Activated CD4-positive, alpha-beta memory T cell treated with anti-CD3 and anti-CD28 coated beads, Interleukin-2, amount 10 ng/mL, durations not matched to agents 7 days and 5 days (primary cell): ENCODE measurements at places on chromosomes 4 and X. TPM values are rescaled to one million over a fixed set of nuclear protein-coding genes. Genes with fewer than 3 reads are reported as not detected.

The AWAT2 gene
- not detected for total RNA-seq

The FAM53A gene
- total RNA-seq: 0.91 TPM

The CT45A10 gene
- total RNA-seq: not detected

The TRIML2 gene
- not detected for total RNA-seq

The BEX1 gene
- total RNA-seq: not detected

The CRLF2 gene
- 5.9 TPM for total RNA-seq

The ENPEP gene
- total RNA-seq: 0.65 TPM

The SPINK2 gene
- total RNA-seq: not detected

The NDNF gene
- total RNA-seq: not detected

The GYPA gene
- total RNA-seq: not detected

The HELT gene
- not detected for total RNA-seq
